ENCODE measurements at places on chromosomes 3 and 15.

GRCh38 chr3:31442755-31443154 lies 90.0 kb upstream of the STT3B start:
- no peak for DNase-seq

DNA sequence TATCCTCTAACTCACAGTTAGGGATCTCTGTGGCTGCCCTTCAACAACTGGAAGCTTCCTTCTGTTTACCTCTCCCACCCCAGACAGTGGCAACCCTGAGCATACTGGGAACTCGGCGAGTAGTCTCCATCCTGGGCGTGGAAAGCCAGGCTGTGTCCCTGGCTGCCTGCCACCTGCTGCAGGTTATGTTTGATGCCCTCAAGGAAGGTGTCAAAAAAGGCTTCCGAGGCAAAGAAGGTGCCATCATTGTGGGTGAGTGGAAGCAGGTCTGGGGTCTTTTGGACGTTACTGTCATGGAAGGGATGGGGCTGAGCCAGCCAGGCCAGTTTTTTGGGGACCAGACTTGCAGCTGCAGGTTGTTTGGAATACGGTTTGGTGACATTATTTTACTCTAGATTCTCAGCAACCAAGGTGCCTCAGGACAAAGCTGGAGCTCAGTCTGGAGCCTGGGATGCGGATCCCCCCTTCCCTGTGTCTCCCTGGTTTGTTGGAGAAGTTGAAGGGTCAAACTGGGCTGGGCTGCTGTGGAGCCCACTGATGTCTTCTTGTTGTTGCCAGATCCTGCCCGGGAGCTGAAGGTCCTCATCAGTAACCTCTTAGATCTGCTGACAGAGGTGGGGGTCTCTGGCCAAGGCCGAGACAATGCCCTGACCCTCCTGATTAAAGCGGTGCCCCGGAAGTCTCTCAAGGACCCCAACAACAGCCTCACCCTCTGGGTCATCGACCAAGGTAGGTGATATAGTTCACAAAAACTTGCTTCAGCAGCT lies 7.5 kb downstream of the UNC45A start:
- DNase-seq, result no peak

DNA sequence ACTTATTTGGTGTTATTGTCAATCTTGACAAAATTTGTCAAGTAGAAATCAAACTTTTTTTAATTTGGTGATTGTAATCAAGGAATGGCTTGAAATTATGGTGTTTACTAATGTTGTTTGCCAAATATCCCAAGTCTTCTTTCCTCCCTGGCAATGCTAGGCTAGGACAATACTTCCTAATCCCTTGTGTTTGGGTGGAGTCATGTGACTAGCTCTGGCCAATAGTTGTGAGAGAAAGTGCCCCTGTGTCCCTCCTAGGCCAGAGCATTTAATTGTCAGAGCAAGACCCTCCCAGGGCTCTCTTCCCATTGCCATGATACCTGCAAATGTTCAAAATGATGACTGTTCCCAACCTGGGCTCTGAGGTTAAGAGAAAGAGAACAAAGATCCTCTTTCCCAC lies 132.7 kb downstream of the ANXA2 start:
- no peak for DNase-seq

DNA sequence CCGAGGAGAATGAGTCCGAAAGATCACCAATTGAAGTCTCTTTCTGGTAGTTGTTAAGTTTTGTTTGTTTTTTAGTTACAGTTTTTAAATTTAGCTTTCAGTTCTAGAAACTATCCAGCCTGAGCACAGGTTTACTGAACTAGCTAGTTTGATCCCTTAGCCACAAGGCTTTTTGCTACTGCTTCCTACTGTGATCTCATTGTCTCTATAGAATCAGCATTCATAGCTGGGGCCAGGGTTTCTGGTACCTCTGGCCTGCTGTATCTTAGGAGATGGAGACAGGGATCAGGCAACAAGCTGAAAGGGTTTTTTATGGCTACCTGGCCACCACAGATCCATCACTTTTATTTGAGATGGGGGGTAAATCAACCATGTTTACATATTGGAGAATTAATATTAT lies 37.0 kb downstream of the GOLM2 start:
- DNase-seq, result no peak

- DNase-seq, result no peak
These were observed 316.5 kb upstream of the PLSCR5 start for GRCh38 chr3:146921693-146922092.

GRCh38 chr3:111159391-111159790 lies 87.8 kb downstream of the NECTIN3 start:
- no peak for DNase-seq

DNA sequence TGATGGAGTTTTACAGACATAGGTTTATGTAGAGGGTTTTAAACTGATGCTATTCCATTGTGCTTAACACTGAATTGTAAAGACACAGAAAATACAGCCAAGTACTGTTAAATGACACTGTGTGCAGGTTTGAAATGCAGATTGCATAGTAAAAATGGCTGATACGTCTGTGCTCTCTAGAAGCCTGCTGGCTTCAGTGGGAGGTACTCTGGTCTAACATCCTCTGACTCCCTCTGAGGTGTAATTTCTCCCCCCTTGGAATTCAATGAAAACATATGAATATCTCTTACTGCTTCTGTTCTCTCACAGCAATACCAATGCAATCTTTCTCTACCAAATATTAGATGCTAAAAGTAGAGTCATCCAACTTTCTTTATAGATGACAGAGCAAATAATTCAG lies 176.6 kb downstream of the SLC9A9 start:
- no peak for DNase-seq

DNA sequence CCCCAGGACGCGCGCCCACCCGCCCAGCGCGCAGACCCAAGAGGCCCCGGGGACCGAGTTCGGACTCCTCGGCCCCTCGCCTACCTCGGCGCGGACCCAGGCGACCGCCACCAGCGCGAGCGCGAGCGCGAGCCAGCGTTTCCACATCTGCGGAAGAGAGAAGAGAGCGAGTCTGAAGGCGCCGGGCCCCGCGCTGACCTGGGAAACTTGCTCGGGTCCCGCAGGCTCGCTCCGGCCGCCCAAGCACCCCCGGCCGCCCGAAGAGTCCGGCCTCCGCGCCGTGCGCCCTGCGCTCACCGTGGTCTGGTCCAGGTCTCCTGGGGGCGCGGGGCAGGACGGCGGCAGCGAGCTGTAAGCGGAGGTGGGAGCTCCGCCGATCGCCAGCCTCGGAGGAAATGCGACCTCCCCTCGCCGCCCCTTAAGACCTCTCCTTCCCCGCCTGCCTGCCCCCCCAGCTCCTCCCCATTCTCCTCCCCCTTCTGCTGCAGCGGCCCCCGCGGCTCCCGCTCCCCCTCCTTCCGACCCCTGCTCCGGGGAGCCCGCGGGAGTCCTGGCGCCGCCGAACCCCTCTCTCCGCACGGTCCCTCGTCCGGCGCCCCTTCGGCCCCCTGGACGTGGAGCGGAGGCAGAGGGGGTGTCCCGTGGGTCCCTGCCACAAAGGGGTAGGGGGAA lies at the start of gene FSTL1:
TSS of gene FSTL1 (minus strand) at position 393 of the 672 bp plus-strand sequence. CDS start at position 147, 246 bp downstream.
- DNase-seq, result no peak

DNA sequence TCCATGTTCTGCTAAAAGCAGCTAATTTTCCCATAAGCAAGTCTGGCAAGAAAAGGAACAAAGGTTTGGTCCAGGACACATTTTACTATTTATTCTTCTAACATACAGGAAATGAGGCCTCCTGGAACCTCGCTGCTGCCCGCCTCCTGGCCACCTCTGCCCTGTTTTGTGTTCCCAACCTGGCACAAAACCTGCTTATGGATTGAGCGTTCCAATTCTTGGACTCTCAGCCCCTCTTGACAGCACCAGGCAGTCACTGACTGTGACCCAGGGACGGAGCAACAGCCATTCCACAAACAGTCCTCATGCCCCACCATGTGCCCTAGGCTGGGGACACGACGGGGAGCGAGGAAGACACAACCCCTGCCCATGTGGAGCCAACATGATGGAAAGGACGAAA lies 11.6 kb upstream of the SSUH2 start:
- DNase-seq, result no peak

- no peak for DNase-seq
These were observed 482.7 kb upstream of the ADAMTS9 start for GRCh38 chr3:65170390-65171042.

GRCh38 chr15:90691982-90692773 lies 25.0 kb upstream of the BLM start:
- no peak for DNase-seq

GRCh38 chr15:38324939-38325647 lies 72.5 kb downstream of the SPRED1 start:
- no peak for DNase-seq

DNA sequence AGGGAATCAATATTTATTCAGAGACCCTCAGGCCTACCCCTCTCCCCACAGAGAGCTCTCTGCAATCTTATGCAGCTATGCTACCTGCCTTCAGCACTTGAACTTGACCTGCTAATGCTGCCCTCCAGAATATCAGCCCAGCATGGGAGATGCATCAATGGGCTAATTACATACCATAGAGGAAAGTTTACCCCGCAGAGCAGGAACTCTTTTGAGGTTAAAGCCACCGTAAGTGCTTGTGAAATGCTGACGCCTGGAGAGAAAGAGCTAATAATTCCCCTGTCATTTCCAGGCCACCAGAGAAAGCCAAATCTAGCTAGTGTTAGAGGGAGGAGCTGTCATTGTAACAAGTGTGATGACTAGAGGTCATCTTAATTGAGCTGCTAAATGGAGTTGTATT lies 127.5 kb downstream of the CHST2 start:
- DNase-seq, result no peak

All from T-helper 2 cell (primary cell).